Pons (tissue), 1 donor: ENCODE measurements at places on chromosomes 11 and 22.
A peak's percentile ranks its signal among the peaks of the same experiment; 100 is the strongest.

DNA sequence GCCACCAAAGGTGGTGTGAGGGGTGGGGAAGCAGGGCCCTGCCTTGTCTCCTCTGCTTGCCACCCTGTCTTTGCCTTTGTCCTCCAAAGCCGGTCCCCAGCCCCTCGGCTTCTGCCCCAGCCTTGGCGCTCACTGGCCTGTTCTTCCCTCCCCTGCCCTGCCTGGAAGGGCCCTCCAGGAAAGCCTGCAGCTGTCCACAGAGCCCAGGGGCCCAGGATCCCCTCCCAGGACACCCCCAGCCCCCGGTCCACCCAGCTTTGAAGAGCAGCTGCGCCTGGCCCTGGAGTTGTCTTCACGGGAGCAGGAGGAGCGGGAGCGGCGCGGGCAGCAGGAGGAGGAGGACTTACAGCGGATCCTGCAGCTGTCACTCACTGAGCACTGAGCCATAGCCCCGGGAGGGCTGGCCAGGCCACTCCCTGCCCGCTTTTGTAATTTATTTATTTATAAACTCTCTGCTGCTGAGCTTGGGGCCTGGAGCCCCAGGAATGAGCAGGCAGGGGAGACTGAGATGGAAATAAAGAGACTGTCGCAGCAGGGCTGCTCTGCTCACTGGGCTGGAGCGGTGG is 1.3 kb upstream of the SSH3 start:
- no peak for DNase-seq

GRCh38 chr11:113247221-113247620 is 67.2 kb upstream of the TTC12 start:
- DNase-seq = no peak

GRCh38 chr11:11499300-11499699 is 122.5 kb downstream of the GALNT18 start:
- no peak for DNase-seq

DNA sequence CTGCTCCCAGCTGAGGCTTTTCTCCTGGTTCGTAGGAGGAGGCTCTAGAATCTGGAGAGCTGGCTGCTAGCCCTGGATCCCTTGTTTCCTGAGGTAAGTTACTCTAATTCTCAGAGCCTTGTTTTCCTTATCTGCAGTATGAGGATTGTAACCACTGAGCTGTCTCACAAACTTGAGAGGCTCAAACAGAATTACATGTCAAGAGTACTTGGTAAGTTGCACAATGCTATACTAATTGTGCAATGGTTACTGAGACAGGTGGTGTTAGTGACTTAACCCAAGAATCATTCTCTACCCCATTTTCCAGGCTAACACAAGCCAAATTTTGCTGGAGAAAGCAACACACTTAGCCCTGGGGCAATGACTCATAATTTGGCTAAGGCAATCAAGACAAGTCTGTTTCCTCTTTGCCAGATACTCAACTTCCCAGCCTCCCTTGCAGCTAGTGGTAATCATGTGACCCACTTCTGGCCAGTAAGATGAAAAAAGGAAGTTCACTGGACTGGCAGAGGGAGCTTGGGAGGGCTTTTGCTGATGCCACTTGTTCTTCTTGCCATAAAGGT is 348.0 kb downstream of the TENM4 start:
- no peak for DNase-seq

GRCh38 chr11:108647387-108647700 is 17.5 kb upstream of the DDX10 start:
- DNase-seq = no peak

- DNase-seq = peak; percentile 32
These were observed 28.8 kb downstream of the IGSF9B start for GRCh38 chr11:133927690-133928627.

DNA sequence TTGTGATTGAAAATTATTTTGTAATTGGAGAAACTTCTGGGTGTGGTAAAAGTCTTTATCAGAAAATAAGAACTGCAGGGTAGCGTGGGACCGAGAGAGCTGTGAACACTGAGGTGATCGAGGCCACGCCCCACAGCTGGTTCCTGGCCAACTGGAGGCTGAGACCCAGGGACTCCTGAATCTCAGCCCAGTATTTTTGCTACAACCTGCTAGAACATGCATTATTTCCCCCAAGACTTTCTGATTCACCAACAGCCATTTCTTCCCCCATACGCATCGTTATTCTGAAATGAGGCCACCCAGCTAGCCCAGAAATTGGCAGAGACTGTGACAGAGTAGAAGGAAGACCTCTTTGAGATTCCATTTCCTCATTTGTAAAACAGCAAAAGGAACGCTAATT is 3.4 kb upstream of the FGF19 start:
- no peak for DNase-seq

DNA sequence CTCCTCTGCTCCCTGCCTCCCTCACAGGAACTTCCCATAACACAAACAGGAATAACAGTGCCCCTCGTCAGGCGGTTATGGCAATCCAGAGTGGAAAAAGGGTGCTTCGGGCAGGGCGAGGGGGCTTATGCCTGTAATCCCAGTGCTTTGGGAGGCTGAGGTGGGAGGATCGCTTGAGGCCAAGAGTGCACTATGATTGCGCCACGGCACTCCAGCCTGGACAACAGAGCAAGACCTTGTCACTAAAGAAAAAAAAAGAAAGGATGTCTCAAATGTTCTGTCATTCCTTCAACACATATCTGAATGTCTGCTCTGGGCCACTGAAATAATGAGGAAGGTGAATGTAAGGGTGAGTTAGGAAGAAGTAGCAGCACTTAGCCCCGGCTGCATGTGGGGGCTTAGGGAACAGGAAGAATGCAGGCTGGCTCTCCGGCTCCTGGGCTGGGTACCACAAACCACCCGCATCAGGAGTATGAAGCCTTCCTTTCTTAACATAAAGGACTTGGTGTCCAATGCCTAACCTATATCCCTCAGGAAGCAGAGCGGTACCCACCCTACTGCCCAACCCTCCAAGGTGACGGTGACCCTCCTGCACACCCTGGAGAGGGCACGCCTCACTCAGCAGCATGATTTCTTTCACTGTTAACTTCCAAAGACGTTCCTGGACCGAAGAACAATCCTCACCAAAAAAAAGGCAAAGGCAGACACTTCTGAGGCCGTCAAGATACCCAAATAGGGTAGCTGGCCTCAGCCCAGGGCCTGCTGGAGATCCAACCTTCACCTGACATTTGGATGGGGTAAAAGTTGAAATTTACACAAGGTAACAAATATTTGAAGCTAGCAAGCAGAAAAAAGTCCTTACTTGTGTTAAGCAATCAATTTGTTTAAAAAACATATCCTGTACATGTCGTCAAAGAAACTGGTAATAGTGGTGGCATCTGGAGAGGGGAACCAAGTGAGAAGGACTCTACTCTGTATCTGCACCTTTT is 3.8 kb downstream of the CPT1A start:
- DNase-seq = no peak

DNA sequence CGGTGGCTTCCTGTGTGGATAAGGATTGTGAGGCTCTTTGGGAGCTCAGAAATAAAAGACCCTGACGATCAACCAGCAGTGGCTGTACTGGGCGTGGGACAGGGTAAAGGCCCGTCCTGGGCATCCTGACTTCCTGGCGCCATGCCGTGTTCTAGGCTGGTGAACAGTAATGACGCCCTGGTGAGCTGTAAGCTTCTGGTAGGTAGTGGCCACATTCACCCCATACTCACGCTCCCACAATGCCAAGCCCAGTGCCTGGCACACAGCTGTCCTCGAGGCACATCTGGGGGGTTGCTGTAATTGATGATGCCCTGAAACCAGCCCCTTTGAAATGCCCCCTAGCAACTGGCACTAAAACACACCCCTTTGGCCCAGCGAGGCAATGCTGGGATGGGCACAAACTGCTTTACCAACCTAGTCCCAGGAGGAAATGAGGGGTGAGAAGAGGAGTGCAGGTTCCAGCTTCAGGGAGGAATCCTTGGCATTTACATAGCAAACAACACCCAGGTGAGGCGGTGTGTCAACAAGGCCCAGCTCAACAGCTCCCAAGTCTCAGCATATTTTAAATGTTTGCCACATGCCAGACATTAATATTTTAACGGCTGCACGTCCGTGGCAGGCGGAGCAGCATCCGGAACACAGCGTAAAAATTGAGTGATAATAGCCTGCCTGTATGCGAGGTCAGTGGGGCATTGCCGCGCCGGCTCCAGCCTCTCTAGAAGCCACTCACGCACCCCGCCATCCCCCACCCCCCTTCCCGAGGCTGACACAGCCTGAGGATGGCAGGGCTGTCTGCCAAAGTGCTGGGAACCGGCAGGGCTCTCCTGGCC is 79.3 kb downstream of the DSCAML1 start:
- DNase-seq = peak; percentile 91

GRCh38 chr11:68411501-68411991 is 49.0 kb upstream of the PPP6R3 start:
- no peak for DNase-seq

DNA sequence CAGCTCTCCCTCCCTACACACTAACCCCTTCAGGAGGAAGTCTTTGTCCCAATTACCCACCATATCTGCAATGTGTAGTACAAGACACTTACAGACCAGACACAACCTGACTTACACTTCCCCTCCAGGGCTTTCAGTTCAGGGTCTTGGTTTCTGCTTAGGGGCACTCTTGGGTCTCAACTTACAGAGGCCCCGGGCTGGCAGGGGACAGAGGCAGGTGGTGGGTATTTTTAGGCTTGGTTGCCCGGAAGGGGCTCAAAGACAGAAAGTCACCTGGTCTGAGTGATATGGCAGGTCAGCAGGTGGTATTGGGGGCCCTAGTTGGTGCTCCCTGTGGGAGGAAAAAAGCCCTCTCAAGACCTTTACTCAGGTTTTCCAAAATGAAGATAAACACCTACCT is 3.4 kb upstream of the TMEM184B start:
- DNase-seq = no peak

DNA sequence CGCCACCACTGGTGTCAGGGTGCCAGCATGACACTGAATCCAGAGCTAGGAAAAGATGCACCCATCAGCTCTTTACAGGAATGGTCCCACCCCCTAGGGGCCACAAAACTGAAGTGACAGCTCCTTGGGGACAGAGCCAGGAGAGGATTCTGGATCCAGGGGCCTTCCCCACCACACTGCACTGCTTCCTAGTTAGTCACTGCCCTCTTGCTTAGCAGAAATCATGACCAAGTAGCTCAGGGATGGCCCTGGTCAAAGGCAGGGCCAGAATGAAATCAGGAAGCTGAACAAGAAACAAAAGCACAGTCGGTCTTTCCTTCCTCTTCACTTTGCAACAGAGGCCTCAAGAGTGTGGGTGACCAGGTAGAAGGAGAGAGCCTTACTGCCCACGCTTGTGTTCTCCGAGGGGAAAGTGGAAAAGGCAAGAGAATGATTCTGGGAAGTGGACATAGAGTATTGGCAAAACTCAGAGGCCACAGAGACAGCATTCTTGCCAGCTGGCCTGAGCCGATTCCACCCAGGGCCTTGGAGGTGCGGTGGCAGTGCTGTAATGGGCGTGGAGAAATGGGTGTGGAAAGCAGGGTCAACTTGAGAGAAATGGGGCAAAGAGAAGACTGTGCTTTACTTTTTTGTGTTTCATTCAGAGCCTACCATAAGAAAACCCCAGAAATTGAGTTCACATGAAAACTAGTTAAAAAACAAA is 39.8 kb downstream of the KCNJ1 start:
- DNase-seq = no peak

GRCh38 chr22:43424201-43424600 is 12.4 kb downstream of the MPPED1 start:
- no peak for DNase-seq

DNA sequence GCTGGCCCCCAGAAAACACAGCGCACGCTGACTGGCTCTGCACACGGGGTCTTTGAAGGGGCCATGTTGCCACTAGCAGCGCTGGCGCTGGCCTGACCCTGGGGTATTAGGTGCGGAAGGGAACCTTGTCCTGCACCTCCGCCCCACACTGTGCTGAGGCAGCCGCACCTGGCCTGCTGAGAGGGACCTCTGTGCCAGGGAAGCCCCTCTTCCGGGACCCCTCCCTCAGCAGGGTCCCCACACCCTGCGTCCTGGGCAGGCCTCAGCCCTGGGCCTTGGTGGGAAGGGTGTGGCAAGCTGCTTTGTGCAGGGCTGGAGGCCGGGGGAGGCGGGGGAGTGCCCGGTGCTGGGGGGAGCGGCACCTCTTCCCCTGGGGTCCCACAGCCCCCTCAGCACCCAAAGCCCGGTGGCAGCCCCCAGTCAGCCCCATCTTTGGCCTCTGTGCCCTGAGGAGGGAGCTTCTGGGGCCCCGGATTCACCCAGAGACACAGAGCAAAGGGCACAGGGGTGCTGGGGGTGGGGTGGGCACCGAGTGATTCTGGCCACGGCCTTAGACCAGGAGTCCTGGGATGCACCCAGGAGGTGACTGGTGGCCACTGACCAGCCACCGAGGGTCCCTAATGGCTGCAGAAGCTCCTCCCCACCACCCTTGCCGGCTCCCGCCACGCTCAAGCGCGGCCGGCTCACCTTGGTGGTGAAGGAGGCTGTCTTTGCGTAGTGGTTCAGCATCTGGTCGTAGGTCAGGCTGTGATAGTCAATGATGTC is 11.4 kb downstream of the TTLL8 start:
- DNase-seq = no peak

DNA sequence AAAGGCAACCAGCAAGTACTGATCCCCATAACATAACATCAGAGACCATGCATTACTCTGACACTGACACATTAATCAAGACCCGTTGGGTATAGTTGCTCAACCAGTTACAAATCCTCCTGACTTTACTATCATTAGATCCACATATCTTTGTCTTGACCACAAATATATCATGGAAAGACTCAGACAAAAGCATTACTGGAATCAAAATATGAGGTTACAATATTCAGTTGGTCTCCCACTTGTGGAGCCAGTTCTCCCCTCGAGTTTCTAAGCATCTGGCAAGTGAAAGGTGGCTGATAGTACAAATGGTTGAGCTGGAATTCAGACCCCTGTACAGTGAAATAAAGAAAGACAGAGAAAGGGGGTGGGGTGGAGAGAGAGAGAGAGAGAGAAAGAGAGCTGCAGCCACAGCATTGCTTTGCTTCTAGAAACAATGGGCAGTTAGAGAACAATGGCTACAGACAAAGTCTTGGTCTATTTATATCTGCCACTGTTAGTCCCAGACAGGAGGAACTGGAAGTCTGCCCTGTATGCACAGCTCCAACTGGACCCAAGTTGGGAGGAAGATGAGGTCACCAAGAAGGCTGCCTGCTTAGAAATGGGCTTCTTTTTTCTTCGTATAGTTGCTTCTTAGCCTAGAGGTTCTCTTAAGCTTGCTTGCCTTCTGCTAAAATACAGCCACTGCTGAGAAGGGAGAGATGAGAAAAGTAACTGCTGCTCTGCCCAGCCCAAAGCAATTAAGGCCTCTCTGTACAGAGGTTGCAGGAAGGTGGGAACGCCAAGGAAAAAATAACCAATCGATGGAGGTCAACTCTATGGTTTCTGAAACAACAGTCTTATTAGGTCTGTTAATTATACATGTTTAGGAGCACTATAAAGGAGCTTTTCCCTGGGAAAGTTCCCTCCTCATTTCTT is 85.5 kb downstream of the ETS1 start:
- peak; percentile 80 for DNase-seq

- no peak for DNase-seq
These were observed 23.9 kb downstream of the DKK3 start for GRCh38 chr11:11984563-11984962.

DNA sequence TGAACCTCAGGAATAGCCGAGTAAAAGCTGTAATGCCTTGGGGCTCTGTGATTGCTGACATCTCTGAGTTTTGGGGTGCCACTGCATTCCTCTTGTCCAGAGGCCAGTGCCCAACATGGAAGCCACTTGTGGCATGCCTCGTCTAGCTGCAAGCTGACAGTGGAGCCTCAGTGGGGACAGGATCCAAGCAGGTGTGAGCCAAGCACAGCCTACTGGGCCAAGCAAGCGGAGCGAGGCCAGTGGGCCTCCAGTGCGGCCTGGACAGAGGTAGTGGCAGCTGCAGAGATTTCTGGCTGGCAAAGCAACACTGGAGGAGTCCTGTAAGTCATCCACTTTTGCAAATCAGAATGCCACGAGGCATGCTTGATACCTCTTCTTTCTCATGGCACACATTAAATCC is 1038.2 kb upstream of the CNTN5 start:
- DNase-seq = no peak

GRCh38 chr11:117143390-117143789 is 697 bp upstream of the PAFAH1B2 start:
- DNase-seq = peak; percentile 54
